ENCODE measurements at places on chromosomes 4 and X.

DNA sequence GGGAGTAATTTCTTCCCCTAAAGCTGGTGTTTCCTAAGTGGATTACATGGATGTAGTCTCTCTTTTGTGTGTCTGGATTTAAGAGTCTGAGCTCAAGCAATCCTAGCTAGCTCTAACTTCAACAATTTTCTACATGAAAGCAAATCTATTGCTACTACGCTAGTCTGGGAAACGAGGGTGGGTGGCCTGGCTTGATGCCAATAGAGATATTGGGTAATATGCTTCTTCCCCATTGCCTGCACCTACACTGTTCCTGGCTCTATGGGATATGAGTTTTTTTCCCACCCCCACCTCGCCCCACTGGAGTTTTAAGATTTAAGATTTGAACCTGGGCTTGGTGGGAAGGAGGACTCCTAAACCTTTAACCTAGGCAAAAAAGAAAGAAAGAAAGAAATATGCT lies 158.8 kb downstream of the RBM46 start:
- no peak for DNase-seq

GRCh38 chr4:94758141-94758699 lies 465 bp downstream of the BMPR1B start:
- DNase-seq = no peak

- no peak for DNase-seq
Observed at GRCh38 chrX:129746557-129747470, 8.0 kb downstream of the XPNPEP2 start.

- no peak for DNase-seq
Observed at GRCh38 chrX:31012509-31013025, 59.3 kb downstream of the FTHL17 start.

DNA sequence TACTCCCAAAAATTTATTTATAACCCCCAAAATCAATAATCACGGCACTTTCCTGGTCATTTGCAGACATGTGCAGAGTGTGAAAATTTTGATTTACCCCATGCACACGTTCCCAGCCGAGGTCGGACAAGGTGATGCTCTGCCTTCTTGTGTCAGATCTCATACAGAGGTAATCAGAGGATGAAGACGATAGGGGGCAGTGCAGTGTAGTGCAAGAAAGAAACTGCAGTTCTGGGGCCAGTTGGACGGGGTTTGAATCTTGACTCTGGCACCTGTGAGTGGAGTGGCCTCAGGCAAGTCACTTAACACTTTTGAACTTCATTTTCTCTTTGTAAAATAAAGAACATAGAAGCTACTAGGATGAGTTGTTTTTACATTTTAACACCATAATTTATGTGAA lies 88.4 kb downstream of the FRMPD3 start:
- no peak for DNase-seq

All from stimulated activated CD4-positive, alpha-beta T cell treated with anti-CD3 and anti-CD28 coated beads, TNF-alpha, amount 100 ng/mL, for 4 hours (primary cell).